ENCODE measurements at places on chromosomes 1 and 21.

DNA sequence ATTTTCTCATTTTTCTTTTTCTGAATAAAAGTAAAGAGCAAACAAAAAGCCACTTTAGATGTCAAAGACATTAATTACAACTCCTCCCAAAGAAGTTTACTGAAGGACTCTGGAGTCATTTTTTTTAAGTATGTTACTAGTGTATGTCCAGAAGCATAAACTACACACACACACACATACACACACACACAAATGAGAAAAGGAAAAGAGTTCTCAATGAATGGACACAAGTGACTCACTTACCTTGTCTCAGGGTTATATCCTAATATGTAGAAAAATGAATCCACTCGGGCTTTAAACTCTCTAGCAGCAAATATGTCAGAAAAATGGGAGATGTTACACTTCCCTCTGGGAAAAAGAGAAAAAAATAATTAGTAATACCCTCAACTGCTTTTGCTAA is 223.1 kb downstream of the SLC45A1 start:
- DNase-seq, result no peak

DNA sequence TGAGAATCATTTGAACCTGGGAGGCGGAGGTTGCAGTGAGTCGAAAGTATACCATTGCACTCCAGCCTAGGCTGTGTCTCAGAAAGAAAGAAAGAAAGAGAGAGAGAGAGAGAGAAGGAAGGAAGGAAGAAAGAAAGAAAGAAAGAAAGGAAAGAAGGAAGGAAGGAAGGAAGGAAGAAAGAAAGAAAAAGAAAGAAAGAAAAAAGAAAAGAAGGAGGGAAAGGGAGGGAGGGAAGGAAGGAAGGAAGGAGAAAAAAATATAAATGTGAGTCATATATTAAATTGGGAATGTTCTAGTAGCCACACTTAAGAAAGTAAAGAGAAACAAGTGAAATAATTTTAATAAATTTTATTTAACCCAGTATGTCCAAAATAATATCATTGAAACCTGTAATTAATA is 16.7 kb upstream of the CITED4 start:
- no peak for DNase-seq

- no peak for DNase-seq
Observed at GRCh38 chr1:37448691-37449417, 25.5 kb upstream of the ZC3H12A start.

DNA sequence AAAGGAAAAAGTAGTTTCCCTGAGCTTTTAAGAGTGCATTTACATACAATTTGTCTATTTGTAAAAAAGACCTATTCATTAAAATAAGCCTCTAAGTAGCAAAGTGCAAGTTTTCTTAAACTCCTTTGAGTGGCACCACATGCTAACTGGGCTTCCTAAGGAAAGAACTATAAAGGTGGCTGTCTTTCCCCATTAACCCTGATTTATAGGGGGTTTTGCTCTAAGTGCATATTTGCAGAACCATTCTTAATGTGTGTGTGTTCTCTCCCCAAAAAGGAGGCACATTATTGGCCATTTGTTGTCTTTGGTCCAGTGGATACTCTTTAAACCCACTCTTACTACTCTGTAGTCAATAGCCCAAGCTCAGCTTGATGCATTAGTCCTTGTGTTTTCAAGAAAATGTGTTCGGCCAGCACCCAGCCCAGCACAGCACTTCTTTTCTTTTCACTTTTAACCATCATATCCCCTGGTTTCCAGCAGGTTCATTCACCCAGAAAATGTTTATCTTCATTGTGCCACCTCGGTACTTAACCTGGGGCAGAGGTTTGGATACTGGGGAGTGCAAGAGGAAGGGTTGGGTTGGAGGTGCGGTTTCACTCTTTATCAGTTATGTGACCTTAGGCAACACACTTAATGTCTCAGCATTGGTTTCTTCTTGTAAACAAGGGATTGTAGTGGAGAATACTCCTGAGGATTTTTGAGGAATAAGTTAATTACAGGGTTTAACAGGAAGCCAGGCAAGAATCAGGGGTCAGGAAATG is 161.9 kb upstream of the UBE2U start:
- no peak for DNase-seq

GRCh38 chr1:61050541-61051442 is 31.6 kb upstream of the NFIA start:
- no peak for DNase-seq
